Brain microvascular endothelial cell (primary cell): ENCODE measurements at places on chromosomes 6 and 20.

DNA sequence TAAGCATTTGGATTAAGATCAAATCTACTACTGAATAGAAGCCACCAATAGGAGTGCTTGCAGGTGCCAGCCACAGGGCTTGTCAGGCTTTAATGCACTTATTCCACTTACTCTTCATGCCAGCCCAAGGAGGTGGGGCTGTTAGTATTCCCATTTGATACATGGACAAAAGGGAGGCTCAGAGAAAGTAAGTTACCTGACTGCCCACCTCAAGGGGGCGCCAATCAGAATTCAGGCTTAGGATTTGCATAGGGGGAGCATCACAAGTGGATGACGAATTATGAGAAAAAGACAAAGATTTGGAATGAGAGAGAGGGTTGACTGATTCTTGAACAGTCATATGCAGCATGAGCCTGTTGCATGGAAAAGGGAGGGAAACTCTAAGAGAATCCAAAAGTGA is 188.4 kb upstream of the TSHZ2 start:
- DNase-seq: no peak

GRCh38 chr6:108407904-108408827 is 113.3 kb downstream of the AFG1L start:
- no peak for DNase-seq

- no peak for DNase-seq
Measured at GRCh38 chr6:139982195-139982594, 607.7 kb upstream of the CITED2 start.

- DNase-seq: no peak
Measured at GRCh38 chr20:46006022-46006705, 2.5 kb upstream of the MMP9 start.

DNA sequence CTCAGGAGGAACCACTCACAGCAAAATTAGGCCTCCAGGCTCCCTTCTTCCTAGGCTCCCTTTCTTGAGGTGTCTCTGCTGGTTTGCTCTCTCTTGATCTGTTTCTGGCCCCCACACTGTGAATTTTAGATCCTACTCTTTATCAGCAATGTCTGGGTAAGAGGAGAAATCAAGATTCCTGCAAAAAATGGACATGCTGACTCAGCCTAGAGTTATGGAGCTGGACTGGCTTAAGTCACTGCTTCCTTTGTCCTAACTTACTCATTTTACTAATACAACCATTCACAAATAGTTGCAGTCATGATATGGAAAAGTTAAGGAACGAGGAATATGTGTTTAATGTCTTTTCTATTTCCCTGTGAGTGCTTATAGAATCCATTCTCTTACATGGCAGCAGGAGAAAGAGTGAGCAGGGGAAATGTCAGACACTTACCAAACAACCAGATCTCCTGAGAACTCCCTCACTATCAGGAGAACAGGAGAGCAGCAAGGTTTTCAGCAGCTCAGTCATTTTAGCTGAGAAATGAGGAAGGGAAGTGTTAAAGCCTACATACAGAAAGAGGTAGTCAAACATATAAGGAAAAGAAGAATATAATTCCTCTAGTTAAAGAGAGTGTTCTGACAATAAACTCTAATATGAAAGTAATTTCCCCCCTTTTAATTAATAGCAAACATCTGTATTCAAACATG is 160.8 kb downstream of the PDE7B start:
- peak; percentile 88 for DNase-seq

DNA sequence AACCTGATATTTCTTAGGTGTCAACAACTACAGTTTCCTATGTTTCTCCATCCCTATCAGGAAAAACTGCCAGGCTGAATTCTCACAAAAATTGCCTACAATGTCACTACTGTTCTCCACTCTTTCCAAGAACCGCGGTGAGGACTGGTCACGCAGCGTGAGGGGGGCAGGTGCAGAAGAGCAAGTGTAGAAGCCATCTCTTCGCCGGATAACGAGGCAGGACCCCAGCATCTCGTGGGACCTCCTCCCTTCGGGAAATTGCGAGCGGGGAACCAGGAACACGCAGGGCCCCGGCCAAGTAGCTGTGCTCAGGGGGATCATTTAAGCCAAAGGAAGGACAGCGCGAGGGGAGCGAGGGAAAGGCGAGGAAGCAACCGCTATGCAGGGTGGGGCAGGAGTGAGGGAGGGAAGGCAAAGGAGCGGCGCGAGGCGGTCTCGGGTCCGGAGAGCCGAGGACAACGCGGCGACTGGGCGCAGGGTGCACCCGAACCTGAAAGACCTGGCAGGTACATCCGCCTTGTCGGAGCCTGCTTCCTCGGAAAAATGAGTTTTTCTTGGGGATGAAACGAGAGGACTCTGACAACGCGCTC is 559 bp downstream of the APMAP start:
- peak; percentile 4 for DNase-seq

DNA sequence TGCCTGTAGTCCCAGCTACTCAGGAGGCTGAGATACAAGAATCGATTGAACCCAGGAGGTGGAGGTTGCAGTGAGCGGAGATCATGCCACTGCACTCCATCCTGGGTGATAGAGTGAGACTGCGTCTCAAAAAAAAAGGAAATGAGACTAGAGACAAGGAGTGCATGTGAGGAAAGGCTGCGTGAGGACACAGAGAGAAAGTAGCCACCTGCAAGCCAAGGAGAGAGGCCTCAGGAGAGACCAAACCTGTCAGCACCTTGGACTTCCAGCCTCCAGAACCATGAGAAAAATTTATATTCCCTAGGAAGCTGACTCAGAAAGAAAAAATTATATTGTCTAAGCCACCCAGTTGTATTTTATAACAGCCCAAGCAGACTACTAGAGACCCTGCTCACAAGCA is 7.4 kb upstream of the BEND3 start:
- DNase-seq: no peak

- no peak for DNase-seq
Measured at GRCh38 chr6:12026120-12026519, 14.0 kb downstream of the HIVEP1 start.

GRCh38 chr6:133945158-133945557 is 7.9 kb upstream of the TBPL1 start:
- no peak for DNase-seq

DNA sequence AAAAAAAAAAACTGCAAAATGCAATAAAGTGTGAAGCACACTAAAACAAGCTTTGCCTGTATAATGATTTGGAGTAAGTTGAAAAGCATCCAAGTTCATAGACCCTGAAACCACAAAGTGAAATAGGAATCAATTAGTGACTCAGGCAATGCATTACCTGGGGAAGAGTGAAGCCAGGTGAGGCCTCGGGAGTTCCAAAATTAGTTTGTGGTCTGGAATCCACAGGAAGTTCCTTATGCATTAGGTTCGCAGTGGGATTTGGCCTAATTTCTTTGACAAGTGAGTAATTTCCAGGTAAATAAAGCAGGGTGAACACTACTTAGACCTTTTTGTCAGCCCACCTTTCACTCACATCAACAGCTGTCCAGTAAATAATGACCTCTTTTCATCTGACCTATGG is 490.8 kb downstream of the CBLN4 start:
- DNase-seq: no peak

- DNase-seq: no peak
Measured at GRCh38 chr20:44271915-44272663, 25.0 kb downstream of the GDAP1L1 start.

- DNase-seq: peak; percentile 53
Measured at GRCh38 chr20:60137657-60138245, 179.5 kb downstream of the CDH26 start.

DNA sequence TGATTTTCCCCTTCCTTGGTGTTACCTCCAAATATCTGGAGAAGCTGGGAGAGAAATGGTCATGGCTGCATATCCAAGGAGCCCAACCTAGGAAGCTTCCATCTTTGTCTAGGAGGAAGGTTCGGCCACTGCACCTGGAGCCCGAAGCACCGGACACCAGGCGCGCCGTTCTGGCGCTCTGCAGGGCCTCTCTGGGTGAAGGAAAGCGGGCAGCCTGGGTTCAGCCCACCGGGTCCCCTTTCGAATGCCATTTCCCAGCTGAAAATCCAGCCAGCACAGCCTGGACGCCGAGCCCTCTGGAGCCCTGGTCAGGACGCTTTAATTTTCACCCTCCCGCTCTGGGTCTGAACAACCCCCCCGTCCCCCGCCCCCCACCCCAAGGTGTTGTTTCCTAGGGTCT is 1.2 kb downstream of the LINC00237 start:
- DNase-seq: no peak

- no peak for DNase-seq
Measured at GRCh38 chr20:45377269-45377668, 856 bp downstream of the TP53TG5 start.

- peak; percentile 9 for DNase-seq
Measured at GRCh38 chr6:7129784-7130569, 22.2 kb downstream of the RREB1 start.

DNA sequence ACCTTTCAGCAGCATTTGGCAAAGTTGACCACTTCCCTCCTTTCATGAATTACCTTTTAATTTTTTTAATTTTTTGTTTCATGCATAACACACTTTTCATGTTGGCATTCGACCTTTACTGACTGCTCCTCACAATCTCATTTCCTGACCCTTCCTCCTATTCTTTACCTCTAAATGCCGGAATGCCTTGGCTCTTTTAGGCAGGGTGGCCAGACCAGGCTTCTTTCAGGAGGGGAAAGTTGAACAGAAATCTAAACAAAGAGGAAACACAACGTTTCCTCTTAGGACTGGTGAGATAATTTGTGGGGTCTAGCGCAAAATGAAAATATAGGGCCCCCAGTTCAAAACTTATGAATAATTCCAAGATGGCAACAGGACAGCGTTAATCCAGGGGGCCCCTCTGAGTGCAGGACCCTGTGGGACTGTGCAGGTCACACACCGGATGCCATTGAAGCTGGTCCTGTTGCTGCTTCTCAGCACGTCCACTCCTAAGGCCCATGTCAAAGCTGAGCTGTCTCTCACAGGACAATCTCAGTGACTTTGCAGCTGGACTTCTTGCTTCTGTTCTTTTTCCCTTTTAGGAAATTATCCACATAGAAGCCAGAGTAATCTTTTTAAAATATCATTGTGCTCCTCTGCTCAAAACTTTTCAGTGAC is 313.8 kb downstream of the HDGFL1 start:
- DNase-seq: no peak

GRCh38 chr6:148957752-148958151 is 210.9 kb downstream of the UST start:
- no peak for DNase-seq

- DNase-seq: no peak
Measured at GRCh38 chr20:14764511-14765369, 427.3 kb upstream of the FLRT3 start.

GRCh38 chr20:5316188-5317158 is at the start of gene PROKR2:
Gene PROKR2, minus strand, starts transcription at chr20:5316954. Its CDS starts 2,585 bp downstream, at chr20:5314369.
- DNase-seq: no peak

- no peak for DNase-seq
Measured at GRCh38 chr6:82063574-82063973, 184.0 kb downstream of the IBTK start.

- DNase-seq: no peak
Measured at GRCh38 chr20:14951105-14951504, 613.7 kb upstream of the FLRT3 start.

DNA sequence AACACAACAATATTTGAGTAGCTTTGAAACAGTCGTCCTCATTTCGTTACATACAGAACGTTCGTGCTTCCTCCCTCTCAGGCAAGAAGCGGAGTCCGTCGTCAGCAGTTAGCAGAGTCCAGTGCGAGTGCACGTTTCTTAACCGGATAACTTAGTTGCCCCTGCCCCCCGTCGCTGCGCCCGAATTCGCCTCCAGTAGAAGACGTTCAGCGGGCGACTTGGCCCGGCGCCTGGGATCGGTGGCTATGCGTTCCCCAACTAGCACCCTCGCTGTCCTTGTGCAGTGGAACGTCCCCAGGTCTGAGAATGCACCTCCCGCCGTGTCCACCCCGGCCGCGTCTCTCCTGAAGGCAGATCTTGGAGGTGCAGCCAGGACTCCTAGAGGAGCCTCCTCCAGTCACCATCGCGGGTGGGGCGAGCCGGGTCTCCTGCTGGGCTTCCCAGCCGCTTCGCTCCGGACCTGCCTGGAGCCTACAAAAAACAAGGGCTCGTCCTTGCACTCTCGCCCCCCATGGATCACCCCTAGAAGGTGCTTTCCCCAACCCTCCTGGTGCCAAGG is 910 bp upstream of the PCSK2 start:
- no peak for DNase-seq

DNA sequence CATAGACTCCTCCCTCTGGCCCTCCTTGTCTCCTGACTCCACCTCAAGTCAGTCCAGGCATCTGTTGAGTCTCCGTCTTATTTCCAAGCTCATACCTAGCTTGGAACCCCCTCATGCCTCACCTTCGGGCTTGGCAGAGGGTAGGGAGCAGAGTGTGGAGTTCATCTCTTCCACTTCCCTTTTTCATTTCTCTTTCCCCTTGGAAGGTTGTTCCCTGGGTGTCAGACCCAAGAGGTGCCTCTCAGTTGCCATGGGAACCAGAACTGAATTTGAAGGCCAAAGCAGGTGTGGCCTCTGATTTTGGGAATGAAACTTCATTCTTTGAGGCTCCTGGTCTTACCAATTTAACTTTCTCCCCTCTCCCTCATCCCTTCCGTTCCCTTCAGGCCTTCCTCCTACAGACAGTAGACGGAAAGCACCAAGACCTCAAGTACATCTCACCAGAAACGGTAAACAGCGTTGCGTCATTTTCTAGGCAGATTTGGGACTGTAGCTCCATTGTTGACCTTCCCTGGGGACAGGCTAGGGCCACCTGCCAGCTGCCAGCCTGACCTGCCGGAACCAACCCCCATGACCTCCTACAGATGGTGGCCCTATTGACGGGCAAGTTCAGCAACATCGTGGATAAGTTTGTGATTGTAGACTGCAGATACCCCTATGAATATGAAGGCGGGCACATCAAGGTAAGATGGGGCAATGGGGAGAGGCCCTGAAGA is 6.6 kb downstream of the CDC25B start:
- no peak for DNase-seq
